ENCODE measurements at places on chromosomes 3 and 15. TPM values are rescaled to one million over a fixed set of nuclear protein-coding genes. Genes with fewer than 3 reads are reported as not detected.

Gene RARRES1
- polyA plus RNA-seq: 12.6 TPM

Gene CDC25A
- 14.1 TPM for polyA plus RNA-seq

GRCh38 chr3:60652829-60653228 lies 598.4 kb downstream of the FHIT start:
- no peak for DNase-seq

DNA sequence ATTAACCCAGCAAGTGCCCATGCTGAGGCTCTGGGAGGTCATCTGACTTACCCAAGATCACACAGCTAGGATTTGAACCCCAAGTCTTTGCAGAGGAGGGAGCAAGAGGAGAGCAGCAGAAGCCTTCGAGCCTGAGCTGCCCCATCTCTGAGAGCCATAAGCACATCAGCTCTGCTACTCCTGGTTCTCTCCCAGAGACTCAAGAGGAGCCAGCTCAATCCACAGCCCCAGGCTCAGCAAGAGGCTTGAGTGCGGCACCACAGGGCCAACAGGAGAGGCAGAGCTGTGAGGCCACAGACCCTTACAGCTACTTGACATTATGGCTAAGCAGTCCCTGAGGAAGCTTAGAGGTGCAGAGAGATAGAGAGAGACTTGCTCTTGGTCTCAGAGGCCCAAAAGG lies 15.9 kb upstream of the NTRK3 start:
- DNase-seq: no peak

DNA sequence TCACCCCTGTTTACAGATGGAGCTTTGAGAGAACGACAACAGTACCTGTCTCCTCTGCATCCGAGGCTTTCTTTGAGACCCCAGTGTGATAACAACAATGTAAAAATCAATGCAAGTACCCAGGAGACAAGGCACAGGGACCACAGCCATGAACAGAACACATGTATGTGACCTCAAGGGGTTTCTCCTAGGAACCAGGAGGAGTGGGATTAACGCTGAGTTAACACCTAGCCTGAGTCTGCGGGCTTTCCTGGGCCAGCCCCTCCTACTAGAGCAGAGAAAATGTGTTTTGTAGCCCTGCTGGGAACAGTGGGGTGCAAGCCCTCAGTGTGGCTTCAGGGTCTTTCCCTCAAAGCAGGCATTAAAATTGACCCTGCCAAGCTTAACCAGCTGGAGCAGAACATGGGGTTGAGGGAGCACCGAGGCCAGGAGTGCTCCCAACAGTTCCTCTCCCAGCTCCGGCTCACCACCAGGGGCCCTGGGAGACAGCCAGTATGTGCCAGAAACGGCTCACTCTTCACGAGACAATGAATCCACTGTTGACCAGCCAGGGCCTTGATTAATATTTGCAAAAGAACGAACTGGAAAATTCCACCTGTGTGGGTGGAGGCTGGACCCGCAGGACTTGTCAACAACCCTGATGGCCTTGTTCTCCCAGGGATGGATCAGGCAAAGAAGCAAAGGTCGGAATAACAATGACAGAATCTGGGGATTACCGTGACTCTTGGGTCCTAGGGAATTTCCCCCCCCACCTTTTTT lies 3.6 kb downstream of the CHDH start:
- DNase-seq: peak; percentile 33
